ENCODE measurements at places on chromosomes 7 and 10.

GRCh38 chr7:65927489-65928448 lies 54.2 kb downstream of the GUSB start:
- DNase-seq, result no peak

- no peak for DNase-seq
Observed at GRCh38 chr7:13421776-13422175, 567.7 kb downstream of the ETV1 start.

DNA sequence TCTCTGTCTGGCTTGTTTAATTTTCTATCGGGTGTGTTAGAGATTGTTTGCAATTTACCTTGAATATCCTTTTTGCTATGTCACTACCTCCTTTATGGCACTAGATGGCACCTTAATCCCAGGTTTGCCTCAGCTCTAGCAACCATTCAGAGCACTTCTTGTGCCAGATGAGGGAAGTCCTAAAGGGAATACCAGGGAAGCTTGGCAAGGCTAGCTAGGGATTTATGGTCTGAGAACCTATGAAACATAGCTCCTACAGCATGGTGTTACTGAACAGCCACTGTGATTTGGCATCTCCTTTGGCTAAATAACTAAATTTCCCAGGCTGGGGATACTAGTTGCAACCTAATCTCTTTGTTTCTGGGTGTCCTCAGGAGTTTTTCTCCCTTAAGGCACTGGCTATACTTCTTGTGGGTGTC lies 69.0 kb upstream of the VOPP1 start:
- DNase-seq, result peak; percentile 59

- no peak for DNase-seq
Observed at GRCh38 chr7:99011341-99011705, 132.6 kb downstream of the SMURF1 start.

DNA sequence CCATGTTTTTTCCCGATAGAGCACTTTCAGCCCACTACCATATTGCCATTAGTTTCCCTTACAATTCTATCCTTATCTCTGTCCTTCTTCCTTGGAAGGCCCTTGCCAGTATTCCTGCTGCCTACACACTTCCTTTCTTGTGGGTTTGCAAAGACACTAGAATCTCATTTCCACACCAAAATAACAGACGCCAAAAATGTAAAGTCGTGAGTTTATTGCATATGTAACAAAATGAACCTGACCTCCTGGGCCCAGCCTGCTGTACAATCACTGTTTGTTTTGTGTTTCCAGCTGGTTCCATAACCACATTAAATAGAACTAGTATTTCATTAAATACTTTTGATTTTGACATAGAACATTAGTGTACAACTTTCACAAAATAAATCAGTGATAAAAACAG lies 116.7 kb downstream of the SMURF1 start:
- DNase-seq, result no peak

GRCh38 chr7:55965805-55966421 lies 1.5 kb downstream of the NIPSNAP2 start:
- DNase-seq, result no peak

DNA sequence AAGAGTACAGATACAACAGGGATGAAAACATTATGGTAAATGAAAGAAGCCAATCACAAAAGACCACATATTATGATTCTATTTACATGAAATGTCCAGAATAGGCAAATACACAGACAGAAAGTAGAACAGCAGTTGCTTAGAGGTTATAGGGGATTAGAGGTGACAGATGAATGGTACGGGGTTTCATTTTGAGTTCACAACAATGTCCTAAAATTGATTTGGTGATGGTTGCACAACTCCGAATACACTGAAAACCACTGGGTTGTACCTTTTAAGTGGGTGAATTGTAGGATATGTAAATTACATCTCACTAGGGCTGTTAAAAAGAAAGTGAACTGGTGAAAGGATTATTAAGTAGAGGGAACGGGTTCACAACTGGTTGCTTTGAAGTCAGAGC lies 76.3 kb upstream of the MRLN start:
- no peak for DNase-seq

GRCh38 chr10:2686691-2687090 lies 380.7 kb upstream of the PFKP start:
- DNase-seq, result no peak

DNA sequence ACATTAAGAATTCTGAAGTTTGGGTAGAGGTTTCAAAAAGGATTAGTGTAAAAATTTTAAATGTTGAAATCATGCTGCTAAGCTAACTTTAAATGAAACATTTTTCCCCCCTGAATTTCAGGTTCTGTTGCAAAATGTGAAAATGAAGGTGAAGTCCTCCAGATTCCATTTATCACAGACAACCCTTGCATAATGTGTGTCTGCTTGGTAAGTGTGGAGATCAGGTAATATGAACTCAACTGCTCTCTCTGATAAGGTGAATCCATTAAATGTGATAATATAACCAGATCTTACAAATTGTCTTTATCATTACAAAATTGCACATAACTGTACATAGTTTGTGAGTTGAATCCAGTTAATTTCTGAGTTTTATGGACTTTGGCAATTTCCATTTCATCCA lies 1.4 kb downstream of the BMPER start:
- no peak for DNase-seq

GRCh38 chr7:152674860-152675758 lies 832 bp downstream of the XRCC2 start:
- DNase-seq, result no peak

DNA sequence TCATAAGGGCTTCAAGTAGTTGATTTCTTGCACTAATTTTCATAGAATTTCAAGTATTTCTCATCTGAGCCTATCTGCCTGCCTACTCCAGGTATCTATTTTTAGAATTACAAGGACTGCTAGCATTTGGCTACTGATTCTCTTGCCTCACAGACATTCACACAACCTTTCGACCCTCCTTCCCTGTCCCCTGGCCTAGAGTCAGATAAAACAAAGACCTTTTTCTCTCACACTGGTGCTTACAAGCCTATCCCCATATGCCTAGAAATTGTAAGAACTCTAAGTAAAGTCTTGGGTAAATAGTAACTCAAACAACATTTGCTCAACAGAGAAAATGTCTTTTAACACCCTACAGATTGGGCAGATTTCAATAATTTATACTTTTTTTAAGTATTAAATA lies 6.3 kb downstream of the GPAM start:
- no peak for DNase-seq

- DNase-seq, result no peak
Observed at GRCh38 chr10:111267673-111268072, 190.8 kb downstream of the ADRA2A start.

DNA sequence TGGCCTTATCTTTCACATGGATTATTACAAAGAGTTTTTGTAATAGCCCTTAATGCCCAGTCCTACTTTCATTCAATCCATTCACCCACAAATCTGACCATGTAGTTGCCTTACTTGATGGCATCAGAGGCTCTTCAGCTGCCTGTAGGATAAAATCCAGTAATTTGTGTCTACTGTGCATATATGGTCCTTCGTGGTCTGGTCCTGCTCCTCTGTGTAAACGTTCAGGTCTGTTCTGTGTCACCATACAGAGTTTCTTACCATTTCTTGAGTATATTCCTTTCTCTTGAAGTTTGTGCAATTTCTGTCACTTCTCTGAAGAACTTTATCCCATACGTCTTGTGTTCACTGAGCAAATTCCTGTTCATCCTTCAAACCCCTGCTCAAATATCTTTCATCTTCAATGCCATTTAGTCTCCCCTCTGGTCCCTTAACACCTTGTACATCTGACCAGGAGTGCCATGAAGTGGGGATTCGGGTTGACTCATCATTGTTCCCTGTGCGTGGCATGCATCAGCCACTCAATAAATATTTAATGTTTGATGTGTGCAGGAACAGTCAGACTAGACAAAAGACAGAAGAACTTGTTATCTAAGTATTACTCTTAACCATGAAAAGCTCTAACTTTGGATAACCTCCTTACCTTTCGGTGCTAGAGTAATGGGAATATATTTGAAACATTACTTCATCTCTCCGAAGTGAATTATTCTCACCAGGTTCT lies 98.6 kb upstream of the RPA3 start:
- no peak for DNase-seq

DNA sequence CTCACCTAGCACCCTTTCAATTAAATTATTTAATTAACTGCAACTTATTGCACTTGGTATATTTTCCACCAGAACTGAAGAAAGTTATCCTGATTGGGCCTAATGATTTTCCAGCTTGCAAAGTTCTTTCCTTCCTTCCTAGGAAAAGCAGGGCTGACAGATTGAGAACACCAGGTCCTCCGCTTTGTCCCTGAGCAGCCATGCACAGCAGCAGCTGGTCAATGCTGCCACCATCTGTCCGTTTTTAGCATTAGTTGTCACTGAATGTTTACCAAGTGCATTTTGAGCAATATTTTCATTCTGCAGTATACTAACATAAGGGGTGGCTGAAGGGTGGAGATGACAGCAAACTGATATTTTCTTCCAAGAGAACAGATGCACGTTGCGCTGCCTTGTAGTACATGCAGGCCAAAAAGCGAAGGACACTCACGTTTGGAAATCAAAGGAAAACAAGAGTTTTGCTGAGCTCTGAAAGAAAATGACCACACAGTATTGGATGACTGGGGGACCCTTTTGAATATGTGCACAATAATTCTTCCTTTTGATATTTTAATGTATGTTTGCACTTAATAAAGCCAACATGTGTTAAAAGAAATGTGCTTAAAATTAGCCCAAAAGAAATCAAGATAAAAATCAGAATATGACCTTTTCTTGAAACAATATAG lies 248.8 kb upstream of the PTN start:
- peak; percentile 56 for DNase-seq

GRCh38 chr7:108049962-108050361 lies 47.0 kb upstream of the LAMB1 start:
- DNase-seq, result no peak

DNA sequence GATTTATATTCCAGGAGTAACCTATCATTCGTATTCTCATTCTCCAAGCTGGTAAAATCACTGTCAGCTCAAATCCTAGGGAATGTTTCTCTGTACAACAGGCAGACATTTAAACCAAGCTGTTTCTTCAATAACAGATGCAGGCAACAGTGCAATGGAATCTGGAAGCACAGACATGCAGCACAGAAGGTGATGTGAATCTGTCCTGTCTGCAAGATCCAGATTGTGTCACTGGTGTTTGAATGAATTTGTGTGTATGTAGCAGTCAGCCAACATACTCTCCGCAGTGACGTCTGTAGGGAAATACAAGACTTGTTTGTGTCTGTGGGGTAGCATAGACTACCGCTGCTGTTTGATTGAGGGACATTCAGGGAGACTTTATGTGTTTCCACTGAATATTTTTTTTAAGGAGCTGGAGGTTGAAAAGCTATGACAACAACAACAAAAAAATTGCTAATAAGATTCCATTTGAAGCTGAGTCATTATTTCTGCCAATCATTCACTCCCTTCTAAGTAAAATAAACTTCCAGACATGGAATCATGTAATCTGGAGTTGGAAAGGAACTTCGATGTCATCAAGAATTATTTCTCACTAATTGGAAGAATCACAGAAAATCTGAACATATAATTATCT lies 122.9 kb upstream of the MYO3A start:
- DNase-seq, result no peak

DNA sequence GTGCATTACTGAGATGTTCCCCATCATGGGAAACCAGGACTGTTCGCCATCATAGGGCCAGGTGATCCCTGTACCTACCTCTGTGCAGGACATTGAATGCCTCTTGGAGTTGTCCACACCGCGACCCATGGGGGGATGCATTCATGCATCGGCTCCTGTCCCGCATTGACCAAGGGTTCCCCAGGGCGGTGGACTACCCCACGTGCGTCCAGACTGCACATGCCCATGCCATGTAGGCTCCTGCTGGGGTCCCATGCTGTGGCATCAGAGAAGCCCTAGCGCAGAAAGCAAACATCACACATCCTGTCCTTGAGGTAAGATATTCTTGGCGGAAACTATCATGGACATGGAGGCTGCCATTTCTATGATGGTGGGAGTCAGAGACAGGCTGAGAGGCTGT lies 121.6 kb upstream of the UNC5B start:
- no peak for DNase-seq

GRCh38 chr7:462173-463103 lies 57.2 kb downstream of the PDGFA start:
- DNase-seq, result no peak

DNA sequence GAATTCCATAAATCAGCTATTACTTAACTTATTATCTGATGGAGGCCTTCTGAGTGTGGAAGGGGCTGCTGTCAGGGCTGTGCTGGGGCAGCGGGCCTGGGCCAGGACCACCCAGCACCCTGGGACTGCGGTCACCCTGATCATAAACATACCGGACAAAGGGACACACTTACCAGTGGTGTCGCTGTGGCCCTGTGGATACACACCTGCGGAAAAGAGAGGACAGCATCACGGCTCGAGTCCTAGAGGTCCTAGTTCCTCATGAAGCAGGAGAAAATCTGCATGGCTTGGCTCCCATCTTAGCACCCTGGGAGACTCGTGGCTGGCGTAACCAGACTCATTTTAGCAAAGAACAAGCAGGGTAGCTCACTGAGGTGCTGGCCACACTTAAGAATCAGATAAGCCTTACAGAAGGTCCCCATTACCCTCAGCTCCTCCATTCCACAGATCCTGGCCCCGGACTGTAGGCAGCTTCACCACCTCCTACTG lies 17.7 kb downstream of the IL15RA start:
- DNase-seq, result no peak

- no peak for DNase-seq
Observed at GRCh38 chr7:3998060-3998459, 684.0 kb upstream of the FOXK1 start.

DNA sequence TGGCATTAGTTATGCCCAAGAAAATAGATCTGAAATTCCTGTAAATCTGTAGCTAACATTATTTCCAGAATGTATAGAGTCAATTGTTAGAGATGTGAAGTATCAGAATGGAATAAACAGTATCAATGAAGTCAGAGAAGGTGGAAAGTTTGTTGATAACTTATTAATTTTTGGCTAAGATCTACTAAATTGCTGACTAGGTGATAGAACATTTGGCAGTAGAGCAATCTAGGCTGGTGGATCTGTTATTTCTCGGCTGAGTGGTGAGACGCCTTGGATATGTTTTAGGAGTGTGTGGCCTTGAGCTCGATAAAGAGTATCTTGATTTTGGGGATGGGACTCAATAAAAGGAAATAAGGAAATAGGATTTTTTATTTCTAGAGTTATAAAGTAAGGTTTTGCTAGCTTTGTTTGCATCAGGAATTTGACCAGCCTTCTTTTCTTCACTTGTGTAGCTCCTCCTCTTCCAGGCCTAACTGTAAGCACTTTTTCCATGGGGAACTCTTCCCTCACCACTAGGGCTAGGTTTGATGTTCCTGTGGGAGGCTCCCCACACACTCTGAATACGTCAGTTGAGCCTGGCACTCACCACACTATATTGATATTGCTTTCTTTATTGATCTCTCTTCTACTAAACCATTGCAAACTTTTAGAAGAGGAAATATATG lies 86.8 kb upstream of the CSTF2T start:
- DNase-seq, result no peak

- no peak for DNase-seq
Observed at GRCh38 chr10:45375101-45375500, 1.1 kb downstream of the ALOX5 start.

DNA sequence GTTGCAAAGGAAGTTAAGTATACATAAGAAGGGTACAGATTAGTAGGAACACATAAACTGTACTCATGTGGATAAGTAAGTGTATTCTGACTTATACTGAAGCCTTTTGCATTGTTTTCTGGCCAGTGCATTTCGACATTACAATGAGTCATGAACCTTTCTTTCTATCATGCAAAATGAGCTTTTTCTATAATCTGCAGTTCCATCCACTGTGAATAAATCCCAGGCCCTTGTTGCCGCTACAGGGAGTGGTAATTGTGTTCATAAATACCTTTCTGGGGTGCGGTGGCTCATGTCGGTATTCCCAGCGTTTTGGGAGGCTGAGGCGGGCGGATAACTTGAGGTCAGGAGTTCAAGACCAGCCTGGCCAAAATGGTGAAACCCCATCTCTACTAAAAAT lies 858.3 kb downstream of the GRM8 start:
- DNase-seq, result no peak

GRCh38 chr10:131571865-131572264 lies 260.3 kb upstream of the TCERG1L start:
- no peak for DNase-seq

Measured in suppressor macrophage treated with lipopolysaccharide for 4 hours (primary cell).